Brain pericyte (primary cell): ENCODE measurements at places on chromosomes 1 and 21.

DNA sequence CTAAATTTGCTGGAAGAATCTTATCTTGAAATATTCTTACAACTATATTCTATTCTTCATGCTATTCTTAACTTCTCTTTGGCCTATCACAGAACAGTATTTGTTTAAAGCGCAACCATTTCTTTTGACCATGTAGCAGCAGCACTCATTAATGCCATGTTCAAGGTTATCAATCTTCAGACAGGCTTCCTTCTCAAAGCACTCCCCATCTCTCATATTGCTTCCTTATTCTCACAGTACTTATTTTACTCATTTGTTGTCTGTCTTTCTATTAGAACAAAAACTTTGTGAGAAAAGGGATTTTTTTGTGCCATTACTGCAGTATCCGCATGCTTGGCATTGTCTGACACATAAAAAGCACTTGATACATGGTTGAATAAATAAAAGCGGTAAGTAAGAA is 89.7 kb downstream of the ATP1B1 start:
- no peak for DNase-seq

DNA sequence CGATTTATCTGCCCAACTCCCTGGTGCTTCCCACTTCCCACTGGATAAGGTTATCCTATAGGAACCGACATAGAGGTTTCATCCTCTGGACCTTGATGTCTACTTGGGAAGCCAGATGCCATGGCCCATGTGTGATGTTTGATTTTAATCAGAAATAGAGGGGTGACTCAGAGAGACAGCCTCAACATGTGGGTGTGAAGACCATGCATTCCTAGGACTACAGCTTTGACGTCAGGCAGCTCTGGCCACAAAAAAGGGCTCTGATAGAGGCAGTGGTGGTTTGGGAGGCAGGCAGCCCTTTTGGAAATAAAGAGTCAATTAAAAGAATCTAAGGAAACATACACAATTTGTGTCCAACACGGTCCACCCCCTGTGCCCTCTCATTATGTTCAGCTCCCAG is 5.2 kb upstream of the SH2D2A start:
- no peak for DNase-seq

DNA sequence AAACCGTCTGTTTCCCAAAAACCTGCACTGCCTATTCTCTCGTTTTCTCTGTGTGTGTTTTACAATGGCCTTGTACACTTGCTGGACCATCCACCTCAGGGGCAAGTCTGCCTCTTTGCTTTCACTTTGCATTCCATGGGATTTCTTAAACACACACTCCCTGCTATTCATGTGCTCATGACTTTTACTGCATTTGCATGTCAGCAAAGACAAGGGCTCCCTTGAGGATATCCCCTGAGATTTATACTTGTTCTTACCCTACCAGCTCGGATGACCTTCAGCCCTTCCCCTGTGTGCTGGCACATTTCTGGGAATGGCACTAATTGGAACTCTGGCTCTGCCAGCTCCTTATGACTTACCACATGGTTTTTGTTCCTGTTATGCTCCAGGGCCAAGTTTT is 386.9 kb downstream of the AMY1C start:
- no peak for DNase-seq

DNA sequence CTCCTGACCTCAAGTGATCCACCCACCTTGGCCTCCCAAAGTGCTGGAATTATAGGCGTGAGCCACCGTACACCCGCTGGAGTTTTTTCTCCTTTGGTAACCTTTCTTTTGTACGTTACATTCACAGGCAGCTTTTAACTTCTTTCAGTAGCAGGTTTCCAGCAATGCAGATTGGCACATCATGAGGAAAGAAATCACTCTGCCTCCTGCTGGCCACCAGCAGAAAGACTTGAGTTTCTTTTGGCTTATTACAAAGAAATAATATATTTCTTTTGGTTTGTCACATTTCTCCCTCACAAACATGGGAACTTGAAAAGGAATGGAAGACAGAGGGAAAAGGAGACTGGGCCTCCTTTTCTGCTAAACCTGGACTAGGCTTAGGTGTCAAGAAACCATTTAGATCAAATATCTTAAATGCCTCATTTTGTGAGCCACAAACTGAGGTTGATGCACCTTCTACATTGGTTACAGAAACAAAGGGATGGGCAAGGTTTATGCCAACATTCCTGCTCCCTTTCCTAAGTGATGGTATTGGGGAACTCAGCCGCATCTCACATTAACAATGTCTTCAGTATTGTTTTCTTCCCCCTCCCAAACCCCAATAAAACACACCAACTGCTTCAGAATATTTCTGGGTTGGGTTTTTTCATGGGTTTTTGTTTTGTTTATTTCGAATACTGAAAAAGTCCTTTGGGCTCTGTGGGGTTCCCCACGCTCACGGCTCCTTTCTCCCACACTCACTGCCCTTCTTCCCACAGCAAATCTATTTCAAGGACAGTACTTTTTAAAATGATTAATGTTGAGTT is 7.7 kb downstream of the ENSA start:
- DNase-seq = no peak

DNA sequence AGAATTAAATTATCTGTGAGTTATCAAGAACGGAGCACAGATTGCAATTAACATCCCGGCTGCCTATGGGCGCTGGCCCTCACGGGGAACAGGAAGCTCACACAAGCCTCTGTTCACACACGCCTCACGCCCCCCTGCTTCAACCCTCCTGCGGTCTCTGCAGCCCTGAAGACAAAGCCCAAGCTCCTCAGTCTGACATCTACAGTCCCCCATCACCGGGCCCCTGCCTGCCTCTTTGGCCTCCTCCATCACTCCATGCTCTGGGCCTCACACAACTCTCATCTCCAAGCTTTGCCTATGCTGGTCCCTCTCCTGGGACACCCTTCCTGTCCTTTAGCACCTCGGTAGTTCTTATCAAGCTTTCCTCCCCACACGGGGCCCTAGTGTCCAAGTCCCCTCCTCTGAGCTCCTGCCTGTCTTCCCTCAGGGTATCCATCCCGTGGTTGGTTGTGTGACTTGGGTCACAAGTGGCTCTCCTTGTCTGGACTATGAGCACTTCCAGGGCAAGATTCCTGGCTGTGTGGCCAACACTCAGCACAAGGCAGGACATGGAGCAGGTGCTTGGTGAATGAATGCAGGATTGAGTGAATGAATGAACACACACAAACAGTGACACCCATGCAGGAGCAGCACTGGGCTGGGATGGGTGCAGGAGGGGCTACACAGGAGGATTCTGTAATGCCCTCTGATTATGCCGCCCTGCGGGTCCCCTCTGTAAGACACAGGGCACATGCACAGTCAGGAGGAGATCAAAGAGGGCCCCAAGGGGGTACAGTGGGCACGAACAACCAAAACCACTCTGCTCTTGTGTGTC is 116.1 kb downstream of the DMRTB1 start:
- DNase-seq = no peak
